Vagina (tissue), 2 donors: ENCODE measurements at places on chromosomes 13 and 19.

- DNase-seq, result no peak
These were observed 151.7 kb downstream of the LHFPL6 start for GRCh38 chr13:39451301-39451700.

- no peak for DNase-seq
These were observed 100.0 kb upstream of the RAP2A start for GRCh38 chr13:97333983-97334382.

- DNase-seq, result no peak
These were observed 53.1 kb upstream of the CYSLTR2 start for GRCh38 chr13:48600374-48601364.

DNA sequence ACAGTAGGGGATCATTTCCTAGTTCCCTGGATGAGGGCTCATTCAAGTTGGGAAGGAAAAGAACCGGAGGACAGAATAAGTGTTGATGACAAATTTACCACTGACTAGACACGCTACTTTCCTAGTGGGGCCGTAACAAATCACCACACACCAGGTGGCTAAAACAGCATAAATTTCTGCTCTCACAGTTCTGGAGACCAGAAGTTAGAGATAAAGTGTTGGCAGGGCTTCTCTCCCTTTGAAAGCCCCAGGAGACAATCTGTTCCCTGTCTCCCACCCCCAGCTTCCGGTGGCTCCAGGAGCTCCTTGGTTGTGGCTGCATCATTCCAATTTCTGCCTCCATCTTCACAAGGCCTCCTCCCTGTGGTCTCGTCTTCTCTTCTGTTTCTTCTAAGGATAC lies 65.4 kb upstream of the ARGLU1 start:
- no peak for DNase-seq

- DNase-seq, result no peak
These were observed 38.7 kb downstream of the SKA3 start for GRCh38 chr13:21137696-21138095.

DNA sequence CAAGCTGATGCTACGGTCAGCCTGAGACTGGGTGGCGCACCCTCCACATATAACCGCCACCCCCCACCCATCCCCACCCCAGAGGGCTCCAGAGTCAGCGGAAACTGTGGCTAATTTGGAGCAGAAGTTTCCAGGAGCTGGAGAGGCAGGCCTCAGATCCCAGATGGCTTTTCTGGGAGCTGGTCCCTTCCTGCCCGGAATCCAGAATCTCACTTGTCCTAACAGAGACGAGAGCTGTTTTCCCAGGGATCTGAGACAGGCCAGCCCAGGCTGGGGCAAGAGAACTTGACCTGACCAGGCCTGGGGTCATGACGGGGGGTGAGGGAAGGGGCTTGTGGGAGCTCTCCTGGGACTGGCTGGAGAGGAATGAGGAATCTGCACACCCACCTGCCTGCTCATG lies 6.5 kb downstream of the EPHX3 start:
- no peak for DNase-seq

- DNase-seq, result no peak
These were observed 26.3 kb downstream of the DCAF15 start for GRCh38 chr19:13978351-13979243.

- DNase-seq, result no peak
These were observed 211.7 kb downstream of the TEX29 start for GRCh38 chr13:111532111-111532510.

- DNase-seq, result no peak
These were observed 14.2 kb downstream of the PLEKHJ1 start for GRCh38 chr19:2221918-2222317.

GRCh38 chr13:51396352-51396751 lies 56.5 kb downstream of the INTS6 start:
- no peak for DNase-seq

DNA sequence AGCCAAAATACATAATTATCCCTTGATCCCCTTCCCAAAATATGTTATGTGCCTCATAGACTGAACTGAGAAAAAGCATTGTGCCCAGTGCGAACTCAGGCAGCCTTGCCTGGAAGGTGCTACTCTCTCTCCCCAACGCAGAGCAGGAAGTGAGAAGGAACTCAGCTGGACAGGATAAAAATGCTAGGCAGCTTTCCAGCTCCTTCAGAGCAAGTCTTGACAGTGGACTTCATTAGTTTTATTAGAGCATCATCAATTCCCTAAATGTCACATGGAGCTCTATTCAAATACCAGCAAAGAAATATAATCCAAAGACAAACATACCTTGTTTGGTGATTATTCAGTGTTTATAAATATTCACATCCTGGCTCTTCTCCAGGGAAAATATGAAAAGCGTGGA lies 202.4 kb downstream of the RFC3 start:
- DNase-seq, result no peak

- DNase-seq, result no peak
These were observed 16.8 kb upstream of the CPB2 start for GRCh38 chr13:46121597-46122163.

DNA sequence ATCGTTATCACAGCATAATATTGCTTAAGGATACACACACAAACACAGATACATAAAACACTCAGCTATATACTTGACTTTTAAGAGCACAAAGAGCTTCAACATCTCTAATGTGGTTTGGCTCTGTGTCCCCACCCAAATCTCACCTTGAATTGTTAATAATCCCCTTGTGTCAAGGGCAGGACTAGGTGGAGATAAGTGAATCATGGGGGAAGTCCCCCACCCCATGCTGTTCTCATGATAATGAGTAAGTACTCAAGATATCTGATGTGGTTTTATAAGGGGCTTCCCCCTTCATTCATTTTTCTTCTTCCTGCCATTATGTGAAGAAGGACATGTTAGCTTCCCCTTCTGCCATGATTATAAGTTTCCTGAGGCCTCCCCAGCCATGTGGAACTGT lies 481.4 kb downstream of the PCDH9 start:
- no peak for DNase-seq

- no peak for DNase-seq
These were observed 822.9 kb upstream of the PRR20A start for GRCh38 chr13:56317841-56318240.

DNA sequence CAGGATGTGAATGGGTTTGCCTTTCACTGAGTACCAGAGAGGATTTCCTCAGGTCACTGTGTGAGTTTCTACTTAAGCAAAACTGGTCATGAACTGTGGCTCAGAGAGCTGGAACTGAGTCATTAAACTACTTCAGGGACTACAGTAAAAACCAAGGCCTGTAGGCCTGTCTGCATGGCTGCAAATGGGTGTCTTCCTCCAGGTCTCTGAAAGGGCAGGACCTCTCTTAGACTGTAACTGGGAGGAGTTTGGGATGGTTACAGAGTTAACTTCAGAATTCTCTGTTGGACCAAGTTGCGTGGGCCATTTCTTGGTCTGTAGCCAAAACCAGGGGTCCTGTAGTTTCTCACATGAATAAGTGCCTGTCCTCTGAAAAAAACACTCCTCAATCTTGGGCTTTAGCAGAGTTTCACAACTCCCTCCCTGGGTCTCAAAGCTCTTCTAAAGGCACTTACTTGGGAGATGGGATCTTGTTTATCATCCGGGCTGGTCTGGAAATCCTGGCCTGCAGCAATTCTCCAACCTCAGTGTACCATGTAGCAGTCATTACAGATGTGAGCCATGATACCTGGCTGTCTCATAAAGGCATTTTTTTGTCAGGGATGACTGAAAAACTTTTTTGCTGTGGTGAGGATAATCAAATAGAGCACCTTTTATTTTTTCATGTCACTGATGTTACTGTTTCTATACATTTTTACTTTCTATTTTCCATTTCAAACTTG lies 19.7 kb downstream of the ZNF714 start:
- no peak for DNase-seq

DNA sequence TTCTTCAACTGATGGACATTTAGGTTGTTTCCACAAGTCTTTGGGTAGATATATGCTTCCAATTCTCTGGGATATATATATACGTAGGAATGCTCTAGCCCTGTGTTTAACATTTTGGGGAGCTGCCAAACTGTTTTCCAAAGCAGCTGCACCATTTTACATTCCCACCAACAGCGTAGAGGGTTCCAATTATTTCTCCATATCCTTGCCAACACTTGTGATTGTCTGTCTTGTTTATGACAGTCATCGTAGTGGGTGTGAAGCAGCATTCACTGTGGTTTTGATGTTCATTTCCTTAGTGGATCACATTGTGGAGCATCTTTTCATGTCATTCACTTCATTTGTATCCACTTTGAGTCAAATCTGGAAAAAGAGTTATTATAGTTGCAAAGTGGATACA lies 4.7 kb upstream of the CBLC start:
- DNase-seq, result no peak

DNA sequence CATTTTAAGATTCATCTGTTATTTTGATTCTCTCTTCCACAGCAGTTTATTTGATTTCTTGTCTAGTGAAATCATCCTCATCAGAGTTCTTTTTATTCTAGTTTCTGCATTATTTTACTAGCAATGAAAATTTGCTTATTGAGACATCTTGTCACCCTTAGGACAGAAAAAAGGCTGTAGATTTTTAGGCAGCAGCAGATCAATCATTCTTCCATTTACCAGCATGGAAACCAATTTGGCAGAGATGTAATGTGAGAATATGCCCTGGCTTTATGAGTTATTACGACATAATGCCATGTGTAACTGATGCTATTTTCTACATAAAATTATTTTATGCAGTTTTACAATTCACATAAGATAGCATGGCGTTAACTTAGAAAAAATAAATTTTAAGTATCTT lies 688.6 kb upstream of the SLC10A2 start:
- DNase-seq, result no peak

- no peak for DNase-seq
These were observed 358.6 kb downstream of the TDRD3 start for GRCh38 chr13:60755380-60756163.

GRCh38 chr19:709965-710571 lies 1.3 kb downstream of the PALM start:
- no peak for DNase-seq

GRCh38 chr13:102870677-102871415 lies 25.0 kb downstream of the ERCC5 start:
- DNase-seq, result no peak

- no peak for DNase-seq
These were observed 122.3 kb downstream of the ZDHHC20 start for GRCh38 chr13:21336609-21337349.
